GOT3 (cell line): ENCODE measurements at places on chromosomes 6 and 20.

- DNase-seq = no peak
These were observed 21.5 kb upstream of the TPD52L1 start for GRCh38 chr6:125132058-125132457.

DNA sequence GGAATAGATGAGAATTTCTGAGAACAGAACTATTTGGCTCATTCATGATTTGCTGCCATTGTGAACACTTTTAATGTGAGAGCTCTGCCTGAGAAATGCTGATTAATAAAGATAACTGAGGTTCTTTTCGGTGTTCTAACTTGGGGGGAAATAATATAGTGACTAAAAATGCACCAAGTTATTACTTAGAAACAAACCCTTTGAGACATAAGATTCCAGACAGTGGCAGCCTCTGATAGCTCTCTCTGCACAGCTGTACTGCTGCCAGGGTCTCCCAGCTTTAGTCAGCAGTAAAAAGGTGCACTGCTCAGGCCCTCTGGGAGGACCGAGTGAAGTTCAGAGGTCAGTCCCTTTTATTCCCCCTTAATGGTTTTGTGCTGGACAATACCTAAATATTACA lies 2.5 kb upstream of the PRDM1 start:
- no peak for DNase-seq

- DNase-seq = no peak
These were observed 323.4 kb downstream of the SYNE1 start for GRCh38 chr6:152313542-152314482.

DNA sequence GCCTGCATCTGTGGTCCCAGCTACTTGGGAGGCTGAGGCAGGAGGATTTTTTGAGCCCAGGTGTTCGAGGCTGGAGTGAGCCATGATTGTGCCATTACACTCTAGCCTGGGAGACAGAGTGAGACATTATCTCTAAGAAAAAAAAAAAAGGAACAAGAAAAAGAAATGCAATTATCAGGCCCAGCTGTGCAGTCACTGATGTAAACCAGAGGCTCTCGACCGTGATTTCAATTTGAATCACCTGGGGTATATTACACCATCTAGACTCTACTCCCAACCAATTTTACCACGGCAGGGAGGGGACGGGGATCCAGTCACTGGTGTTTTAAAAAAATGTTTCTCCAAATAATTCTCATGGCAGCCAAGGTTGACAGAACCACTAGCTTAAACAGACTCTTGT lies 48.8 kb upstream of the NKX2-2 start:
- no peak for DNase-seq

DNA sequence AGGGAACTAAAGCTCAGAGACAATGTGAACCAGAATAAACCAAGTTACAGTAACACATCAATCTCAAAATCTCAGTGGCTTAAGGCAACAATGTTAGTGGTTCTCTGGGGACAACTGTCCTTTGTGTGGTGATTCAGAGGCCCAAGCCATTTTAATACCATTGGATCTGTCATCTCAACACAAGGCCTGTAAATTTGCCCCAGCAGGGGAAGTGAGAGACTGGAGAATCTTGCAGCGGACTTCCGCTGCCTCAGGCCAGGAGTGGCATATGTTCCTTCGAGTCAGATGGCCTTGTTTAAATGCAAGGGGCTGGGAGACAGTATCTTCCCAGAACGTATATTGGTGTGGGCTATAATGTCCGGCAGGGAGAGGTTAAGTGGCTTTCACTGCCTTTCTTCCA lies 126.0 kb downstream of the CD83 start:
- no peak for DNase-seq

DNA sequence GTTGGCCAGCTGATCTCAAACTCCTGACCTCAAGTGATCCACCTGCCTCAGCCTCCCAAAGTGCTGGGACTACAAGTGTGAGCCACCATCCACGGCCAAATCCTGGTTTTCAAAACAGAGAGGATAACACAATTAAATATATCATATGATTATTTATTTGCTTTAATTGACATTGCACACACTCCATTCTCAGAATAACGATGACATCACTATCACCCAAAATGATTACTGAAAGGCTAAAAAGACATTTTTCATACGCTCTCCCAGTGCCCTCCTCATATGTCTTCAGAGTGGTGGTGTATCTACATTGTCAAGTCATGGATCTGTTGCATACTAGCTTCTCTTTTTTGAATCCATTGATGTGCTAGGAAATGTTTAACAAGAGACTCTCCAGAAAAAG lies 18.5 kb upstream of the CEP43 start:
- DNase-seq = no peak

DNA sequence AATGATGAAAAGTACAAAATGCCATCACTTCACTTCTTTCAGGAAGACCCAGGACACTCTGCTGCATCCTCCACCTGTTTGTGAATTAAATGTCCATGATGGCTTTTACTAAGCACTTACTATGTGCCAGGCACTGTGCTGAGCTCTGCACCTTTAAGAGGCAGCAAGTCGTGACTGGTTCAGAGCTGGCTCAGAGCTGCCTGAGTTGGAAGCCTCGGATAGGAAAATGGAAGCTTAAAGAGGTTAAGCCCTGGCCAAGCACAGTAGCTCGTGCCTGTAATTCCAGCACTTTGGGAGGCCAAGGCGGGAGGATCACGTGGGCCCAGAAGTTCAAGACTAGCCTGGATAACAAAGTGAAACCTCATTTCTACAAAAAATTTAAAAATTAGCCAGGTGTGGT lies 95.6 kb downstream of the SNX5 start:
- no peak for DNase-seq

DNA sequence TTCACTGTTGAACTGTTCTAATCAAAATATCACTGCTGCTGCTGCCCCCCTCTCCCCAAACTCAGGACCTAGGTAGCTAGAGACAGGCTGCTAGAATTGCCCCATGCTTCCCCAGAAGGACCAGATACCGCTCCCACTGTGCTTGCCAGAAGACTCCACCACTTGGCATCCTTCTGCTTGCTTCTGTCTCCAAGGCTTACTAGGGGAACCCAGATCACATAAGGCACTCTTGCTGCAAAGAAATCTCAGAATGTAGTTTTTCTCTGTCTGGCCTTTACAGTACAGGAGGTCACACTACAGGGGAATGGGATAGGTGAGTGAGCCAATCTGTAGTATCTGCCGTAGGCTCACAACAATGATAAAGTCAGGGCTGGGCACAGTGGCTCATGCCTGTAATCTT lies 21.5 kb upstream of the SLC9A8 start:
- DNase-seq = no peak

DNA sequence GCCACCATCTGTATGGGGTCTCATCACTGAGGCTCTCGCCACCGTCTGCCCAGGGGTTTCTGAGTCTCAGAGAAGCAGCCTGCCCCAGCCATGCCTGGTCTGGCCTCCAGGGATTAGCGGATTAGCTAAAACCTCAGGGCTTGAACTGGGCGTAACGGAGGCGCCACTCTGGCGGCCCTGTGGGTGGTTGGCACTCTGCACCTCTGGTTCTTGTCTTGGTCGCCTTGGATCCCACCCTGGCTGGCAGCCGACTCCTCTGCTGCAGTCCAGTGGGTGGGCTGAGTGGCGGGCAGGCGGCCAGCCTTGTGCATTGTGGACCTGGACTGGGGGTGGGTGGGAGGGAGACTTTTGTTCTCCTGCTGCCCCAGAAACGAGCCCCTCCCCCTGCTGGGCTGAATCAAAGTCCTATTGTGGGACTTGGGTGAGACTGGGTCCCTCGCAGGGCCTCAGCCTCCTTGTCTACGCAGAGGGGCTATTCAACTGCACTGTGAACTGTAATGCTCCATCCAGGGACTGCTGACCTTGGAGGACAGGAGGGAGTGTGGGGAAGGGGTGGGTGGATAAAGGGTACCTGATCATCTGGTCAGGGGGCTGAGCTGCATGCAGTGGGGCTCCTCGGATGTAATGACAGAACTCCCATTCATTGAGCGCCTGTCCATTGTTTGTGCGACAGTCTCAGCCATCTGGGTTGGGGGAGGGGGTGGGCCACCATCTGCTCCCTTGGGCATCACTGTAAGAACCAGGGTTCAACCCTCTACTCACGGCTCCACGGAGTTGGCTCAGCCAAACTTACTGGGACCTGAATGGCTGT lies 23.9 kb downstream of the SUN5 start:
- DNase-seq = no peak

GRCh38 chr6:27280064-27280539 lies 32.0 kb downstream of the POM121L2 start:
- no peak for DNase-seq

DNA sequence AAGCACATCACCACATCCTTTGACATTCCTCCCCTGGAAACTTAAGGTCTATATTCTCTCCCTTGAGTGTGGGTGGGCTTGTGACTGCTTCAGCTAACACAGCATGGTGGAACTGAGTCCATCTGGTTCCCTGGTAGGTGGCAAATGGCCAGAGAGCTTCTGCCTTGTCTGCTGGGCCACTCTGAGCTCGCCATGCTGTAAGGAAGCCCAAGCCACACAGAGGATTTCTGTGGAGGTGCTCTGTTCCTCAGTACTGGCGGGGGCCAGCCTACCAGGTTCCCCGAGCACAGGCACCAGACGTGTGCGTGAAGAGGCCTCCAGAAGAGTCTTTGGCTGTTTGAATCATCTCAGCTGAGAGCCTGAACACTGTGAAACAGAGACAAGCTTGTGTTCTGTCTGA lies 41.6 kb upstream of the PMEPA1 start:
- no peak for DNase-seq

- DNase-seq = no peak
These were observed 838 bp downstream of the STMN3 start for GRCh38 chr20:63652192-63652980.

- DNase-seq = no peak
These were observed 12.4 kb downstream of the MTHFD1L start for GRCh38 chr6:150877928-150878327.

- DNase-seq = no peak
These were observed 185.2 kb upstream of the EXOC2 start for GRCh38 chr6:878179-878578.

GRCh38 chr20:33828326-33828844 lies 17.2 kb downstream of the CHMP4B start:
- no peak for DNase-seq

- no peak for DNase-seq
These were observed 123.2 kb downstream of the DLL1 start for GRCh38 chr6:170167657-170168159.

DNA sequence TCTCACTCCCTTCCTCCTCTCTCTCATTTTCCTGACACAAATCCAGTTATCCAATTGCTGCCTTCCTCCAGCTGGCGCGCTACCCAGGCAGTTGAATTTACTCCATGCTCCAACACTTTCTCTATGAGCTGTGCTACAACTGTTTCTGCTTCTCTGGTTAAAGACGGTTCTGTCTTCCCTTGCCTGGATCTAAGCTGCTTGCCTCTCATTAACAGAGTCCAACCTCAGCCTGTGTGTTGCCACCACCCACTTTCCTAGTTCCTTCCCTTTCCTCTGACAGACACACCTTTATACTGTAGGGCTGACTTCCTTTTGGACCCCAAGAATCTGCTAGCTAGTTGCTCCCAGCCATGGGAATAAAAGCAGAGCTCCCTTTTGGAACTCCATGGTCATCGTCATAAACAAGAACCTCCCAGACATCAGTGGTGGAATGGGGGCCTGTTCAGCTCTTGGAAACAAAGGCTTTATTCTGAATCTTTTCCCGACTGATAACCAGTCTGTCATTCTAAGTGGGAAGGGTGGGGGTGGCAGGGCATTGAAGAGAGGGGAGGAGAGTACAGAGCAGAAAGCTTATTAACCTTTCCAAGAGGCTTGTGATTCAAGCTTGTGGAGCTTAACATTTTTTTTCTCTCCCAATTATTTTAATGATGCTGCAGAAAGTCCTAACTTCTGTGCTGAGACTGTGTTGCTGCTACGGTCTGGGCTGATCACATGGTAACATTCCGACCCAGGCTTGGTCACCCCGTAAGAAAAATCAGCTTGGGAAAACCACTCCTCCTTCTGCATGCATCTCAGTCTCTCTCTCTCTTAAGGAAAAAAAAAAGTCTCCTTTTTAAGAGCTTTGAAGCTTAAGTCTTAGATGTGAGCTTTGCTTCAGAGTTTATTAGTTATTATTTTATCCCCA lies 31.3 kb upstream of the BMP2 start:
- no peak for DNase-seq

GRCh38 chr6:148761527-148762011 lies 14.7 kb downstream of the UST start:
- DNase-seq = no peak

DNA sequence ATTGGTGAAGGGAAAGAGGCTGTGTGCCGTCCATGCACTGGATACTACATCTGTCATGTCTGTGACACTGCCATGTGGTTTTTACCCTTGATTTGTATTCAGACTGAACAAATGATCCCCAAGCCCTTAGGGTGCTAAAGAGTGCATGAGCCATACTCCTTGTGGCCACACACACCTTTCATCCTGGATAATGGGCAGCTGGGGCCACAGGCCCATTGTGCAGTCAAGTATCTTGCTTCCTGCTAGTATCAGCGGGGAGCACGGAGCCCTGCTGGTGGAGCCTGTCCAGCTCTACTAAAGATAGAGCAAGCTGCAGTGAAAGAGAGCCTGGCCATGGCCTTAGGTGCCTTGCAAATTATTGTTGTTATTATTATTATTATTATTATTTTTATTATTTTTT lies 75.1 kb downstream of the SLX4IP start:
- DNase-seq = no peak

DNA sequence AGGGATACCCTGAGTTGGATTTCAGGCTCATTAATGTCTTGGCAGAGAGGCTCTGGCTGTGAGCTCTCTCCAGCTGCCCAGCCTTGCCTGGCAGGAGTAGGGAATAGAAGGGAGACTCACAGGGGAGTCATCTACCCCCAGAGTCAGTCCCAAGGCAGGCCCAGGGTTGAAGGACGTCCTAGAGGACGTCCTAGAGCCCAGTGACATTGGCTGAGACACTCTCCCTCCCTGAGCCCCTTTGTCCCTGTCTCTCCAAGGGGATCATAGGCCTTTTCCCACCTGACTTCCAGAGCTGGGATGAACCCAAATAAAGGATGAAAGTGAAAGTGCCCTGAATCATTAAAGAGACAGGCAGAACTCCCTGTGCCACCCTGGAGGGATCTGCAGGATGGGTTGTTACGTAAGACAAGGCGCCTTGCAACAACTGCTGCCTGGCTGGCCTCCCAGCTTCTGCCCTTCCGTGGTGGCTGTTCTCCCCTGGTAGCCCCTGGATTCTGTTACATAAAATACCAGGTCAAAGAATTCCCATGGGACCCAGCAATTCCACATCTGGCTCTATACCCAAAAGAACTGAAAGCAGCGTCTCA lies 53.6 kb upstream of the SIRPA start:
- DNase-seq = no peak

DNA sequence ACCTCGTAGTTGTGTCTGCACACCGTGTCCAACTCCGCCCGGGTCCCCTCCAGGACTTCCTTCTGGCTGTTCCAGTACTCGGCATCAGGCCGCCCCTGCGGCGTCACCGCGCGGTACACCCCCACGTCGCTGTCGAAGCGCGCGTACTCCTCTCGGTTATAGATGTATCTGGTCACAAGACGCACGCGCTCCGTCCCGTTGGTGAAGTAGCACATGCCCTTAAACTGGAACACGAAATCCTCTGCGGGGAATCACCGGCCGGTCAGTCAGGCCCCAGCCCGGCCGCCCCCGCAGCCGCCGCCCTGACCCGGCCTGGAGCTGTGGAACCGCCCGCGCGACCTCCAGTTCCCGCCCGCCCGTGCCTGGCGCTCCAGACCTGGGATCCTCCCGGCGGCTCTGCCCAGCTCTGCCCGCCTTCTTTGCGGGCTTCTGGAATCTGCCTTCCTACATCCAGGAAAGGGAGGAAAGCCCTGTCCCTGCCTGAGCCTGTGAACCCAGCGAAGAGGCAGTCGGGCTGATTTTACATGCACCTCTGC lies 1.6 kb downstream of the HLA-DQB1 start:
- peak; percentile 5 for DNase-seq
